ENCODE measurements at places on chromosomes 2 and 18.
A peak's percentile ranks its signal among the peaks of the same experiment; 100 is the strongest.

- DNase-seq: no peak
Measured at GRCh38 chr2:9991221-9991620, 39.7 kb downstream of the GRHL1 start.

DNA sequence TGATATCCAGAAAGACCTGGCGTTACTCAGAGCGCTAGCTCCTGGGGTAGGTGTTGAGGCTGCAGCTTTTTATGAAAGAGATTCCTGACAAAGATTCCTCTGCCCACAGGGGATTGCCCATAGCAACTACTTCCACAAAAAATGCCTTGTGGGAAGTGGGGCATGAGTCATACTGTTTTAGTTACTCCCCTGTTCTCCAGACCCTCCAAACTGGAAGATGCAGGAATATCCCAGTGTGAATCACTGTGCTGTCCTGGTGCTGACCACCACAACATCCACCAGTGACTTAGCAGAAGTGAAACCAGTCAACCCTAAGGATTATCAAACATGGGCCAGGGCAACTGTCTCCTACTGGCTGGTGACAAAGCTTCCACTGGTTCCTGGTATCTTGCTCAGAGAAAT, 61.8 kb downstream of the CDH2 start:
- DNase-seq: no peak

GRCh38 chr2:118309946-118310680, 221.8 kb downstream of the INSIG2 start:
- peak; percentile 66 for DNase-seq

- no peak for DNase-seq
Measured at GRCh38 chr18:8478968-8479370, 130.3 kb upstream of the RAB12 start.

DNA sequence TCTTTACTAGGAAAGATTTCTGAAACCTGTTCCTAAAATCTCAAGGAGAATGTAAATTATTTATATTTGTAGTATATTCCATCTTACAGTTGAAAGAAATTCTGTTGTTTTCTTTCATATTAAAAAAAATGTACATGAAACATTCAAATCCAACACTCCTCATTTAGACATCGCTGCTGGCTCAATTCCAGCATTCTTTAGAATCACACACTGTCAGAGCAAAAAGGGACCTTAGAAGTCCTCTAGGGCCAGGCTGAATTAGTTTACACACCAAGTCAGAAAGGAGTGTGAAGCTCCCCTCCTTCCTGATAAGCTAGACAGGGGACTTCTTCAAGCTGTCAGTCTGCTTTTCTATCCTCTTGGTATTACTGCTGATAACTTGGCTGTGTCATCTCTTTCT, 158.6 kb upstream of the LTBP1 start:
- DNase-seq: no peak

- no peak for DNase-seq
Measured at GRCh38 chr2:226115102-226115831, 684.4 kb downstream of the IRS1 start.

- DNase-seq: no peak
Measured at GRCh38 chr2:233219848-233220247, 31.6 kb upstream of the ATG16L1 start.

- DNase-seq: no peak
Measured at GRCh38 chr18:59060551-59060950, 79.1 kb upstream of the SEC11C start.

Data from activated T-cell treated with anti-CD3 and anti-CD28 coated beads, Interleukin-2, amount 50 U/mL, for 1 hour (primary cell).